ENCODE measurements at places on chromosomes 16 and 17.

DNA sequence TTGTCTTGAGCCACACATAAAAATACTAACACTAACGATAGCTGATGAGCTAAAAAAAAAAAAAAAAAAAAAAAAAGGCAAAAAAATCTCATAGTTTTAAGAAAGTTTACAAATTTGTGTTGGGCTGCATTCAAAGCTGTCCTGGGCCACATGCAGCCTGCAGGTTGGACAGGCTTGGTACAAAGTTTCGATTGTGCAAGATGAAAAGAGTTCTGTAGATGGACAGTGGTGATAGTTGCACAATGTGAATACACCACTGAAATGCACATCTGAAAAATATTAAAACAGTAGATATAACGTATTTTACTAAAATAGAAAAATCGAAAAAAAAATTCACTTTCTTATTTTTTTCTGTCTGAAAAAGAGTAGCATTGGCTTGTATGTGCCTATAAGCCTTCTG, 42.9 kb downstream of the AMFR start:
- no peak for DNase-seq

DNA sequence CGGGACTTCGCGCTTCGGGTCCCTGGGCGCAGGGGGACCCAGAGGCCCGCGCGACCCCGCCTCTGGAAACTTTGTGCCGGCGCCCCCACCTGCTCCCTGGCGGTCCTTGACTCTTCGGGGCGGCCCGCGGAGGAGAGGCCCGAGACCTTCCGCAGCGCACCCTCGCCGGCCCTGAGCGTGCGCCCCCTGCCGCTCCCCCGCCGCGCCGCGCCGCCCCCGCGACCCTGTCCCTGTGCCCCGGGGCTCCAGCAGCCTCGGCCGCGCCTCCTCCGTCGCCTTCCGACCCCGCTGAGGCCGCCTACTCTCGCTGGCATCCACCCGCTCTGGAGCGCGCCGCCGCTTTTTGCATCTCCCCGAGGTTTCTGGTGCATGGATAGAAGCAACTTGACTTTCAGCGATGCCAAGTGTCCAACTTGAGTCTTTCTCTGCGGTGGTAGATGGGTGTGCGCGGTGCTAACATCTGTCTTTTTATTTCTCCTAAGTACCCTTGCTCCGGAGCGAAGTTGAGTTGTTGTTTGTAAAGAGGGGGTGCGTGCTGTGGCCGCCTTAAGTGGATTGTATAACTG, 414 bp downstream of the DUSP14 start:
- DNase-seq = peak; percentile 65

DNA sequence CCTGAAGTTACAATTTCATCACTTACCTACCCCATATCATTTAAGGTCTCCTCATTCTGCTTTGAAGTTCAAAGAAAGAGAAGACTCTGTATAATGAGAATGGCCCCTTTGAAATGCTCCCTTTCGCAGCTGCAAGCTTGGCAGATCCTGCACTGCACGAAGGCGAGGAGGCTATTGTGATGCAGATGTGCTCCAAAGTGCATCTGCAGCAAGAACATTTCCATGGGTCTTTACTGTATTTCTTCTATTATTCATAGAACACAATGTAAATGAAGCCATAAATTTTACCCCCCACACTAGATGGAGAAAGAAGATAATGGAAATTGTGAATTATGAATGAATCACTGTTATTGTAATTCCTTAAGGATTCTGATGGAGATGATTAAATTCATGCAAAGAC, 178.7 kb downstream of the CHD9NB start:
- DNase-seq = no peak

- no peak for DNase-seq
Measured at GRCh38 chr16:79439901-79440300, 160.6 kb downstream of the MAF start.

DNA sequence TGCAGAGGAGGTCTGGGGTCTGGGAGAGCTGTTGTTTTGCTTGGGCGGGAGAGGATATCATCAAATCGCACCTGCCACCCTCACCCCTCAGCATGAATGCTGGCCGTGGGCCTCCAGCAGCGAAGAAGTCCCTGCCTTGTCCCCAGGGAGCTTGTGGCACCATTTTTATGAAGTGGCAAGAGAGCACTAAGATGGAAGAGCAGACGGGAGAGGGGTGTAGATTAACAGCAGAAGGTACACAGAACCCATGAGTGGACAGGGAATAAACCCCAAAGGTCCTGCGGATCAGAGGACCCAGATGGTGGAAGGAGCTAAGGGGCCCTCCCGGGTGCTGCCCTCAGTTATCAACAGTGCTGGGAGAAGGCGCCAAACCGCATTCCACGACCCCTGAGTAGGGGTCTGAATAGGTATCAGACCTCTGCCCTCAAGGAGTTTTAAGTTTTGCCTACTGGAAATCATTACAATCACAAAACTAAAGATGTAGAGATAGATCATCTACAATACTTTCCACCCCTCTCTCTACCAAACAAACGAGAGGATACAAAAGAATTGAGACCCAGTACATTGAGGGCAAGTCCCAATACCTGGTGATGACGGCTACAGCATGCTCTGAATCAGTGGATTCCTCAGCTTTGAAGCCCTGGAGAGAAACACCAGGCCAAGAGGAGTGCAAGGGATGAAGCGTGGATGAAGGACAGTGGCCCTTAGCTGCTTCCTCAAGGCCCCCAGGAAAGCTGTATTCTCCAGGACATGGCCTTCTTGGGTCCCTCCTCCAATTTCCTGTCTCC, 60.2 kb downstream of the CCDC182 start:
- no peak for DNase-seq

- no peak for DNase-seq
Measured at GRCh38 chr17:77548967-77549366, 408.2 kb downstream of the SEC14L1 start.

- DNase-seq = no peak
Measured at GRCh38 chr16:50800074-50800473, 58.2 kb downstream of the CYLD start.

DNA sequence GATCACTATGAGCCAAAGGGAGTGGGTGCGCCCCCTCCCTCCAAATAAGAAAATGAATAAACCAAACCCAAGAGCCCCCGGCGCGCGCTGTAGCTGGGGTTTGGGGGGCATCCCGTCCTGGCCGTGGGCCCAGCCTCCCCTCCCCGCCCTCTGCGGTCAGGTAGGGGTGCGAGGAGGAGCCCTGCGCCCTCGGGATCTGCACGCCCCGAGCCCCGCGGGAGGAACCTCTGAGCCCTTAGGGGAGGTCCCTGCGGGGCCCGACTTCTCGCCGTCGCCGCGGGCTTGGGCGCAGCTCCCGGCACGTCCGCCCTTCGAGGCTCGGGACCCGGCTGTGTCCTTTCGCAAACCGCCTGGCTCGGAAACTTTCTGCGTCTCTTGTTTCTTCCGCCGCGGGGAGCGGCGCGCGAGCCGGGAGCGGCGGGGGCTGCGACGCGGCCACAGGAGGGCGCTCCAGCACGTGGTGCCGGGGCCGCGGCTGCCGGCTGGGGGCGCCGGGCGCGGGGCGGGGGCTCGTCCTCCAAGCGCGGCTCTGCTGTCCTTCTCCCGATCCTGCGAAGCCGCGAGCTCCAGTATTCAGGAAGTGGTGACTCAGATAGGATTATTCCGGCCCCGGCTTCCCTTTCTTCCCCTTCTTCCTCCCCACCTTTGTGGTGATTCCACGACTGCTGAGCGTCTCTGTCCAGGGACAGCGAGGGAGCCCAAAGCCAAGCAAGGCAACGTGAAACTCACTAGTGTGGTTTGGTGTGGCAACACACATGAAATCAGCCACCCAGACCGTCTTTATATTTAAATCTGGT, 1.6 kb downstream of the PITPNC1 start:
- peak; percentile 89 for DNase-seq

- no peak for DNase-seq
Measured at GRCh38 chr17:27585153-27585681, 45.8 kb upstream of the LGALS9 start.
